ENCODE measurements at places on chromosomes 2 and 18.
A peak's percentile ranks its signal among the peaks of the same experiment; 100 is the strongest.

DNA sequence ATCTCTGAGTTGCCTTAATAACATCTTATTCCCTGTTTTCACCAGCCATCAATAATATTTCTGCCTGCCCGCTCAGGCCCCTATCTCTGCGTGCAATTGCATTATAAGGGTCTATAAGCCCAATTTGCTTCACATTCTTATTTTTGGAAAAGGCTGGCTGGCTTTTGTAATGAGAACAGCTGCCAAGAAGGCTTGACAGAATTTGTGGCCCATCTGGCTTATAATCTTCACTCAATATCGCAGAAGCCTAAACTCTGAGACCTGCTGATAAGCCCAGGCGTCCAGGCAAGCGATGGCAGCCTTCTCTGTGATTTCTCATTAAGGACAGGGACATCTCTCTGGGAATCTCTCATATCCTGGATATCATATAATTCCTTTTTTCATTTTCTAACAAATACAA lies 1618.6 kb upstream of the CELF4 start:
- DNase-seq, result no peak

DNA sequence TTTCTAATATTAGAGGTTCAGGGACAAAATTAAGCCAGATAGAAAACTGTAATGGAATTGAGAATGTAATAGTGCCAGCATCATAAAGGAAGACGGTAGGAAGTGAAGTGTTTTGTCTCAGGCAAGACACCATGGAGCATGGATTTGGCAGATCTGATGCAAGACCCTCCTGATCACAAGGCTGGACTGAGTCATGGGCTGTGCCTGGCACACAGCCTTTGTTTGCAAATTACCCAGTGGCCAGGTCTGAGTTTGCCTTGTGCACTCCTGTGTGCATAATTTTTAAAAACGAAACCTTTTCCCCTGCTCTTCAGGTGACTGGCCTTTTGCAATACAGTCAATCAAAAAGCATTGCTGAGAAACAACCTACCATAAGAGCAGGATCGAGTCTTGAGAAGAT lies 2.0 kb upstream of the UPP2 start:
- no peak for DNase-seq

DNA sequence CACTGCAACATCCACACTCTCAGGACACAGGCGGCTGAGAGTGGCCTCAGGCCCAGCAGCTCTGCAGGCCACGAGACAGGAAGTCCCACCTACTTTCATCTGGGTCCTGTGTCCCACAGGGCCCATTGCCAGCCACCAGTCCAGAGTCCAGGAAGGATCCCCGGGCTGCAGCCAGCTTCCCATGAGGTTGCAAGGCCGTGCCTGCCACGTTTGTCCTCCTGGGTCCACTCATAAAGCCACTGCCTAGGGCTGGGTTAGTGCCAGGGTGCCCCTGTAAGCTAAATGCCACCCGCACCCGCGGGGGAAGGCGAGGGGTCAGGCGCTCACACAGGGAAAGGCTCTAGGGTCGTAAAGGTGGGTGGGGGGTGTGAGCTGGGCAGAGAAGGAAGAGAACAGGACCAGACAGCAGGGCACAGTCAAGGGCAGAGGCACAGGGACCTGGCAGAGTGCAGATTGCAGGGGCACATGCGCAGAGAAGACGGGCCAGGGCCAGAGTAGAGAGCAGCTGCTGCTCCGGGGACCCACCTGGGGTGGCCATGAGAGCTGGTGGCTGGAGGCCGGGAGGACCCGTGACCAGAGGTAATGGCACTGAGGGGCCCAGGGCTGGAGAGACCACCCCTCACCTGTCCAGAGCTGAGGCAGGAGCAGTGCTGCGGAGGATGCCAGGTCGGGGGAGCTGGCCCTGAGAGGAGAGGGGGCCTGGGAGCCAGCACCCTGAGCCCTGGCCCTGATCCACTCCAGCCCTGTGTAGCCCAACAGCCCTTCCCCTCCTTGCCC lies 8.0 kb downstream of the AGXT start:
- DNase-seq, result no peak

DNA sequence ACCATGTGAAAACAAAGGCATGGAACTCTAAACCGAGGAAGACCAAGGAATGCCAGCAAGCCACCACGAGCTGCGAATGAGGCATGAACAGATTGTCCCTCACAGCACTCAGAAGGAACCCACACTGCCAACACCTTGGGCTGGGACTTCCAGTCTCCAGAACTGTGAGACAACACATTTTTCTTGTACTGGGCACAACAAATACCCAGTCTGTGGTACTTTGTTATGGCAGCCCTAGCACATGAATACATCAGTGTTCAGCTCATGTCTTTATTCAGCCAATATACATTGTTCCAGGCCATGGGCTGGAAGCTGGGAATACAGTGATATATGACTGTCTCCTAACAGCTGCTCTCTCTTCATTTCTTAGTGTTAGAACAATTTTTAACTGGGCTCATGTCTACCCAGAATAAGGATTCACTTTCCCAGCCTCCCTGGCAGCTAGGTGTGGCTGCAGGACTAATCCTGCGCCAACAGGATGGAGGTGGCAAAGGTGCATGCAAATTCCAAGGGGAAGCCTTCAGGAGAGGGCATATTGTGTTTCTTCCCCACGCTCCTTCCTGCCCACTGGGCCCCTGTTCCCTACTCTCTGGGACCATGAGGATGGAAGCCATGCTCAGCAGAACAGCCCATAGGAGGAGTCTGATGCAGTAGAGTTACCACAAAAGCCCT lies 59.6 kb downstream of the STPG4 start:
- DNase-seq, result no peak

- DNase-seq, result no peak
These were observed 8.5 kb downstream of the STEAP3 start for GRCh38 chr2:119231975-119232665.

DNA sequence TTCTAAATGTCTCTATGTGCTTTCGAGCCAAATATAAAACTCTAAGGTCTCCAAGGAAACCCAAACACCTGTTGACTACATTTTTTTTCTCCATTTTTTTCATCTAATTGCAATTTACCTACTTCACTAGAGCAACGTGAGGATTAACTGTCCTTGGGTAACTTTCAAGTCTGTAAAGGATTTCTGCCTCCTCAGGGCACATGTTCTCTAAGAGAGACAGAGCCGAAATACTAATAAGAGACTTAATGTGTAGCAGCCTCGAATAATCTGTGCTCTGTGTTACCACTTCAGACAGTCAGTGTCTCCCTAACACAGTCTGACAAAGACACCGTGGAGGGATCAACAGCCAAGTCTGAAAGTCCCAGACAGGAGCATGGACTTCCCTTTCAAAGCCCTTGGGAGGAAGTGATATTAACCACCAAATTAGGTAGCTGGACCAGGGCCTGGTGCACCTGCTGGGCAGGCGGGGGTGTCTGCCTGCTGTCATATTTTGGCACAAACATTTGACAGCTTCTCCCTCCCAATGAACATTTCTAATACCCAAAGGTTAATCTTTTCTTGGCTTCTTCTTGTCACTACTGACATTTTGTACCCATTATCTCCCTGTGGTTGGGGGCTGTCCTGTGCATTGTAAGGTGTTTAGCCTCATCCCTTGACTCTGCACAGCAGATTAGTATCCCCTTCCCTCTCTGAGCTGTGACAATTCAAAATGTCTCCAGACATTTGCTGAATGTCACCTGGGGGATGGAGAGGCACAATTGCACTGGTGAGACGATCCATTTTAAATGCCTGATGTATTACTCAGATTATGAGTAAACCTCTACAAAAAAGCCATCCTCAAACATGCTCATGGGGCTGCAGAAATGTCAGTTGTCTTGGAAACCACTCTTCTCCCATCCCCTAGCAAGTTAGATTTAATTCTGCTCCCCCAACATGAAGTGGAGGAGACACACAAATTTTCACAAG lies 45.7 kb upstream of the LYPD1 start:
- DNase-seq, result no peak

DNA sequence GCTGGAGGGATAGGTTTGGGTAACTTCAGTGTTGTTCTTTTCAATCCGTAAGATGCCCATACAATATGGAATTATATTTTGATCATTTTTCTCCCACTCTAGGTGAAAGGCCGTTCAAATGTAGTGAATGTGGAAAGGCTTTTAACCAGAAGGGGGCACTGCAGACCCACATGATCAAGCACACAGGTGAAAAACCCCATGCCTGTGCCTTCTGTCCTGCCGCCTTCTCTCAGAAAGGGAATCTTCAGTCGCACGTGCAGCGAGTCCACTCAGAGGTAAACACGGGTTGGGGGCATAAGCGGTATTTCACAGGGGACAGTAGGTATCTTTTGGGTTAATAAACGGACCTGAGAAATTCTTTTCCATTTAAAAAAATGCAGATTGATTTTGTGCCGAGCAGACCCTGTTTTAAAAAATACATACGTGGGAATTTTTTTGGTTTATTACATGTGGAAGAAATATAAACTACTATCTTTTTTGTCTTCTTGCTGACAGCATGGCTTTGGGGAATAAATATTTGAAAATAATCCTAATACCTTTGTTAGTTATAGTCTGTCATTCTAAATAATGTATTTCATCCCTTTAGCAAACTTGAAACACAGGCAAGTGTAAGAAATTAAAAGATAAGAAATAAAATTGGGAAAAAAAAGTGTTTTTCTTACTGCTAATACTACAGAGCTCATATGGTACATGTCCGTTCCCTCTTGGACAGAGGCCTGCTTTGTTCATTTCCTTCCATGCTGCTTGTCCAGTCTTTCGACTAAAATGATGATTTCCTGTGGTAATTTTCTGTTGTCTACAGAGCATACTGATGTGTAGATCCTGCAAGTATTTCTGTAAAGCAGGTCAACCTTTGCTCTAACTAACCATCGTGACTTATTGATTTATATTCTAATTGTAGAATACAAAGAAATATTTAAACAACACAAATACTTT lies 53.3 kb downstream of the ZNF236 start:
- peak; percentile 48 for DNase-seq

- peak; percentile 53 for DNase-seq
These were observed 139.2 kb downstream of the LAMA3 start for GRCh38 chr18:23828426-23828825.

All from T-helper 2 cell treated with Interferon-gamma antibody and Interleukin-4, amounts not matched to agents 5 μg/mL and 100 μg/mL, for 36 hours (primary cell).